ENCODE measurements at places on chromosomes 16 and 17.

GRCh38 chr17:44628243-44629188 lies 27.8 kb upstream of the MEIOC start:
- no peak for DNase-seq

- DNase-seq, result no peak
Measured at GRCh38 chr16:24890746-24891145, 45.0 kb downstream of the SLC5A11 start.

- DNase-seq, result no peak
Measured at GRCh38 chr17:73205459-73205961, 12.7 kb downstream of the COG1 start.

- no peak for DNase-seq
Measured at GRCh38 chr17:48463526-48463925, 33.5 kb upstream of the SKAP1 start.

DNA sequence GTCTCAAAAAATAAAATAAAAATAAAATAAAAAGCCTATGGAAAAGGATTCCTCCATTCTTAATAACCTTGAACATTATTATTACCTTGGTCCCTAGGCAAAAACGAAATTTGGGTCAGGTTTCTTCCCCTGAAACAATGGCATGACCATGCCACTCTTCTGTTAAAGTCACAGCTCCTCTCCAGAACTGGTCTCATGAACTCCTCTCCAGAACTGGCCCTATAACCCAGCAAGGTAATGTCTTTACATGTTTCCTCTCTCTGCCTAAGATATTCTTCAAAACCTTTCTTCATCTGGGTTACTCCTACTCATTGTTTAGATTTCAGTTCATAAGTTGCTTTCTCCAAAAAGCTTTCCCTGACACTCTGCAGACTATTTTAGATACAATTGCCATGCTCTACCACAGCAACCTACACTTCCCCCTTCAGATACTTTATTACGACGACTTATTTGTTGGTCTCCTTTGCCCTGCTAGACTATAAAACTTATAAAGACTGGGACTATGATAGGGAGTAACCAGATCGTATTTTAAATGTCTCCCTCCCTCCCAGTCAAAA lies 13.5 kb downstream of the TRIM37 start:
- no peak for DNase-seq

- DNase-seq, result peak; percentile 50
Measured at GRCh38 chr16:9258423-9259051, 167.1 kb downstream of the HAPSTR1 start.

GRCh38 chr17:17575360-17576251 lies 15.9 kb downstream of the PEMT start:
- DNase-seq, result no peak

- DNase-seq, result no peak
Measured at GRCh38 chr16:50002190-50002589, 22.8 kb upstream of the CNEP1R1 start.

- DNase-seq, result no peak
Measured at GRCh38 chr17:75103601-75104554, 5.9 kb upstream of the ARMC7 start.

- peak; percentile 47 for DNase-seq
Measured at GRCh38 chr17:15966879-15967248, 21.9 kb downstream of the ADORA2B start.

DNA sequence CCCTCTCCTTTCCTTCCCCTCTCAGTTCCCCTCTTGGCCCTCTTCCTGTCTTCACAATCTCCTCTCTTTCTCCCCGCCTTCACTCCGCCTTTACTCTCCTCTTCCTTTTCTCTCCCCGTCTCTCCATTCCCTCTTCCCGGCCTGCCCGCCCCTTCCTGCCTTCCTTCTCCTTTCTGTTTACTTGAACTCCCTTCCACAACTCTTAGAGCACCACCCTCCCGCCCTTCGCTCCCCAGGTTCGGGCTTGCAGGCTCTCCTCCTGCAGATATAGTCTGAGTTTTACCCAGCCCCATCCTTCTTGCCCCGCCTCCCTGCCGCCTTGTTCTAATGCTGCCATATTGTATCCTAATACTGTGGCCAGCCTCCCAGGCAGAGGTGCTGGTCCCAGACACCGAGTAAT lies 201.5 kb upstream of the N4BP1 start:
- no peak for DNase-seq

- peak; percentile 35 for DNase-seq
Measured at GRCh38 chr17:36777118-36777517, 160.2 kb upstream of the LHX1 start.

GRCh38 chr17:42107597-42108576 lies 4.6 kb downstream of the DHX58 start:
- peak; percentile 22 for DNase-seq

DNA sequence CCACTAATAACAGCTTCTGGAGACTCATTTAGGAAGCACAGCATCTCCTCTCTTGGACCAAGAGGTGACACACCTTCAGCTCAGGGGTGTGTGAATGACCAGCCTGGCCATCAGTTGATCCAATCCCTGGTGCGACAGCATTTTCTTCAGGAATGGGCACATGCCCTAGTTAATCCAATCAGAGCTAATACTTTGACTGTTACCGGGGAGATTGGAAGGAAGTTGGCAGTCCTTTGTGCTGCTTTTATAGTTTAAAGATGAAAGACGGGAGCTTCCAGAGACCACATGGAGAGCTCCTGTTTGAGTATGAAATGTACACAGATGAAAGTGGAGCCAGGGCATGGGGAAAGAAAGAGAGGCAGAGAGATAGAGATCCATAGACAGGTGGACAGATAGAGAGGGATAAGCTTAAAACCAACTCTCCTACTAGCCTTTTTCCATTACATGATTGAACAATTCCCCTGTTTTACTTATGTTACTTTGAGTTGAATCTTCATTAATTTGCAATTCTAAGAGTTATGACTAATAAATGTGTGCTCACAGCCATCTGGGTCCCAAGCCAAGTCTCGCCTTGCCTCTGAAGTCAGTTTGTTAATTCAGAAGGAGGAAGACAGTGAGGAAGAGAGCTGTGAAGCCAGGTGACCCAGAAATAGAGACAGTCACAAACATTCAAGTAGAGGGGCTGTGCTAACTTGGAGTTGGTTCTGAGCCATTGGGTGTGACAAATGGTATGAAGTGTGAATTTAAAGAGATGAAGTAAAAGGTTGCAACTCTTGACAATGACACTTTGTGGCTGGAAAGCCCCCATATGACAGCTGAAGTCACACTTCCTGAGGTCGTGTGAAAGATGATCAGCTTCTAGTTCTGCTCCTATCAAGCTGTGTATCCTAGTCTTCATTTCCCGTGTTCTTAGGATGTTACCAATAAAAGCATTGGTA lies 120.0 kb upstream of the GOT2 start:
- DNase-seq, result no peak

GRCh38 chr17:5592382-5592781 lies 8.1 kb upstream of the NLRP1 start:
- DNase-seq, result peak; percentile 62

DNA sequence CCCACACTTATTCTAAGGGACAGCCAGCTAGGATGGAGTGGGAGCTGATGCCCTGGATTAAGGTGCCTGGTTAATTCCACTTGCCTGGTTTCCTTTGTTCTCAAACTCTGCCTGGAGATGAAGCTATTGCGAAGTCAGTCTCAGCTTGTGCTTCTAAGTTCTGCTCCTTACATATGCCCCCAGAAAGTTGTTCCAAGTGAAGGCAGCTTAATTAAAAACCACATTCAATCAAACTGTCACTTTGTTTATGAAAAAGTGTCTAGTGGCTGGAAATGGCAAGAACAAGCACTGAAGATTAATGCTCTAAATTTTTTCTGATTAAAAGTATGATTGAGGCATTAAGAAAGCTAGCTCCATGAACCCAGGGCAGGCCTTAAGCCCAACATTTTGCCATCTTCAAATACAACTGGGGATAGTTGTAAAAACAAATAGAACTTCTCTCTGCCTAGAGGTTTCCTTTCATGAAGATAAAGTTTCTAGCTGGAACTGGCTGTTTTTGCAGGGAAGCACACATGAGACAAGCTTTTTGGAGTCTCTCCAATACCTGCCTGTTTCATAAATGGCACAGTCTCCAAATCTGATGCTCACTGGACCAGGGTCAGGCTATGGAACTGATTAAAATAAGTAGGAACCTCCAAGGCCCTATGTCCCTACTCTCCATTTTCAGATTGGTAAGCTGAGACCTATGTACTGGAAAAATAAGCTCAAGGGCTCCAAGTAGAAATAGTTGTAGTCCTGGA lies 100.9 kb downstream of the GRIN2A start:
- DNase-seq, result no peak

GRCh38 chr16:67936124-67936879 lies at the start of gene PSMB10:
TSS of gene PSMB10 (minus strand) at chr16:67936850. CDS start at chr16:67936749, 101 bp downstream.
- no peak for DNase-seq

DNA sequence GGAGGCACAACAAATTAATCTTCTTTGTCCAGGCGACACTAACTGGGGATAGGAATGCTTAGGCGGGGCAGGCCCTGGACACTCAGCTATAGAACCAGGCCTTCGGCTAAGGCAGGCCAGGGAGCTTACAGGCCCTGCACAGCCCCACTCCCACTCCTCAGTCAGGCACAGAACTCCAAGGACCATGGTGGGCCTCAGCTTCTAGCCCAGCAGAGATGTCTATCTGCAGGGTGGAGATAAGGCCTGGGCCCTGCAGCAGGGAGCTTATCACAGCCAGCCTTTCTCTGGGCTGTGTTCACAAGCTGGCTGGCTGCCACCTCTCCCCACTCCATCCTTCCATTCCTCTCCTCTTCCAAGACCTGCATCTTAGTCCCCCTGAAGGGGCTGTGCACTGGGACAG lies 68.1 kb downstream of the TMEM132E start:
- DNase-seq, result no peak

- DNase-seq, result no peak
Measured at GRCh38 chr16:73993878-73994277, 302.7 kb upstream of the PSMD7 start.

DNA sequence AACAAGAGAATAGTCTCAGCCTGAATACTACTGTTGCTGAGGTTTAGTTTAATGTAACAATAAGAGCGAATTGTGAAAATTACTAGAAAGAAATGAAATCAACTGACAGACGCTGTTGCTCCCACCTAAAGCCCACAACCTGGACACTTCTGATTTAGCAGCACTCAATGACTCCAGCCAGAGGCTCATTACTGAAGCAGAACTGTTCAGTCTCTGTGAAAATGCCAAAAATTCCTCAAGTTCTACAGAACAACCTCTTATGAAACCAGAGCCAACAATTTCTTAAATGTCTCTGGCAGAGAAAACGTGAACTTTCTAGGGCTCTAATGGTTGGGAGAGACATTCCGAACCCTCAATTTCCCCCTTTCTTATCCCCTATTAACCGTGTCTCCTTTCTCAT lies 9.9 kb downstream of the PSME3IP1 start:
- DNase-seq, result peak; percentile 51

DNA sequence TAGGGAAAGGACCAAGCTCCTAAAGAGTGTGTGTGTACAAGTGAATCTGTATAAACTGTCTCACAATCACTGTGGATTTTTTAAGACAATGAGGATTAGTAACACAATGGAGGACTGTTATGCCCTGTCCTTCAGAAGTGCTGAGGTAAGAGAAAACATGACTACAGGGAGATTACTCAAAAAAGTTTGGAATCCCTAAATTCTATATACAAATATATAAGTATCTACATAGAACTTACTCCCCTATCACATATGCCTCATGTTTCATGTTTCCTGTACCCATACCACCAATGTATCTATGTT lies 81.9 kb downstream of the STH start:
- DNase-seq, result no peak

DNA sequence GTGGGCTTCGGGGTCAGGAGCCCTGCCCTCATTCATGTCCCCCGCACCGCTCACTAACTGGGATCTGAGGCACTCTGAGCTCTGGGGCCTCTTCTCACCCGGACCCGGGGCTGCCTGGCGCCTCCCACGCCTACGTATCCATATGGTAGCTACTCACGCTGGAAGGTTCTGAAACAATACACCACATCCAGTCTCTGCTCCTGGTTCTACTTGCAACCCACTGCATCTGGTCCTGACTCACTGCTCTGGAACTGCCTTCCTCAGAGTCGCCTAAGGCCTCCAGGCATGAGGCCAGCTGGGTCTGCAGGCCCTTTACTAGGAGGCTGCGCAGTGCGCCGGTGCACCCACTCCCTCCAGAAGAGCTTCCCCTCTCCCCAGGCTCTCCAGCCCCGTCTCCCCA lies 18.1 kb downstream of the USP36 start:
- no peak for DNase-seq

- peak; percentile 96 for DNase-seq
Measured at GRCh38 chr17:48048384-48049126, 396 bp downstream of the NFE2L1 start.

DNA sequence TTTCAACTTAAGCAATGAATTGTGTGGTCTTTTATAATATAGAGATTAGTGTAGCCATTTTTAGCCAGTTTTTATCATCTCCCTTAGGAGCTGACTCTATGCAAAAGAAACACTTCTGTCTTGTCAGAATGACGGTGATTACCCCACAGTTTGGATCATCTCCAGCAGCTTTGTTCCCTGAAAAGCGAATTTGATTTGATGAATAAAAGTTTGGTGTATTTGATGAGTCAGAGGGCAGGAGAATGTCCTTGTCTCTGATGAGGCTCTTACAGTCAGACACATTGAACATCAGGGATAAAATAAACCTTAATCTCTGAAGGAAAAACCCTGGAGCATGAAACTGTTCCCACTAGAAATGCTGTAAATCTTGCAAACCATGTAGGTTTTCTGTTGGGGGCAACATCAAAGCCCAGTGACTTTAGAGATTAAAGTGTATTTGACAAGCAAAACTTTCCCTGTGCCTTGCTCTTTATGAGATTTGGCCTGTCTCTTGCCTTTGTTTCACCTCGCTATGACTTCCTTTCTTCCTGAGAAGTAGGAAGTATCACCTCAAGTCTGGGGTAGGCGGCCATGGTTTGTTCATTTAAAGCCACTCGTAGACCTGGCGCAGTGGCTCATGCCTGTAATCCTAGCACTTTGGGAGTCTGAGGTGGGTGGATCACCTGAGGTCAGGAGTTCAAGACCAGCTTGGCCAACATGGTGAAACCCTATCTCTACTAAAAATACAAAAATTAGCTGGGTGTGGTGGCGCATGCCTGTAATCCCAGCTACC lies 209.3 kb downstream of the FTO start:
- DNase-seq, result no peak

DNA sequence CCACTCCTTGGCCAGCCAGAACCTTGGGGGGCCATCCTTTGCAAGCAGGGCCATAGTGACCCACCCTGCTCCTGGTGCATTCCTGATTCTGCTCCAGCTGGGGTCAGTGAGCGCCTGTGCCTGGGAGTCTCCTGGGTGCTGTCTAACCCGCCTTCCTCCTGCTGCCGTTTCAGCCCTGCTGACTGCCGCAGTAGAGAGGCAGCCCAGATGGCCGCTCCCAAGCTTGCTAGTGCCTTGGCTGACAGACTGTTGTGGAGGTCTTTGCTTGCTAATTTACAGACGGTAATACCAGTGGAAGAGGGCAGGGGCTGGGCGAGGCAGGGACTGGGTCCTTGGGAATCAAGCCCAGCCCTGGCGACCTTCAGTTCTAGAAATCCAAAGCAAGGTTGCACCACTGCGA lies 99.6 kb downstream of the SOCS1 start:
- DNase-seq, result no peak

GRCh38 chr16:51048544-51048943 lies 102.5 kb downstream of the SALL1 start:
- peak; percentile 71 for DNase-seq
